ENCODE measurements at places on chromosomes 7 and 10.
A peak's percentile ranks its signal among the peaks of the same experiment; 100 is the strongest.

DNA sequence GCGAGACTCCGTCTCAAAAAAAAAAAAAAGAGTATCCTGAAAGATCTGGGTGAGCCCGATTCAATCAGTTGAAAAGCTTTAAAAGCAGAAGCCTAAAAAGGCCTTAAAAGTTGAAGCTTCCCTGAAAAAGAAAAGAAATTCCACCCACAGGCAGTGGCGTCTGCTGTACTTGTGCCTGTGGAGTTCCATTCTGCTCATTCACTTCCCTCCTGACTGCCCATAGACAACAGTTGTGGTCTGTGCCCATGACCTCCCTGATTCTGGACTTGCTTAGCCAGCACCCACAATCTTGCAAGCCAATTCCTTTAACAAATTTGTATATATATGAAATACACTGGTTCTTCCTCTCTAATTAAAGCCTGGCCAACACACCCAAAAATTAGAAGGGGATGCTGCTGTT, 141.7 kb downstream of the DLG5 start:
- DNase-seq: no peak

- DNase-seq: peak; percentile 92
These were observed at the start of gene YWHAG for GRCh38 chr7:76358481-76359110. Gene YWHAG (minus strand): TSS chr7:76358991. CDS start chr7:76358808, 183 bp downstream.

GRCh38 chr10:22911889-22912762, 15.7 kb upstream of the ARMC3 start:
- peak; percentile 31 for DNase-seq

- DNase-seq: peak; percentile 88
These were observed 32.4 kb upstream of the CCDC7 start for GRCh38 chr10:32413513-32413912.

- no peak for DNase-seq
These were observed 165.2 kb upstream of the PPP1R3A start for GRCh38 chr7:114084002-114084471.

- DNase-seq: no peak
These were observed 188.8 kb upstream of the TCF7L2 start for GRCh38 chr10:112761256-112761655.

GRCh38 chr10:121926671-121927317, 1.0 kb downstream of the ATE1 start:
- no peak for DNase-seq

- no peak for DNase-seq
These were observed 93.4 kb downstream of the SEMA3C start for GRCh38 chr7:80825499-80825898.

- DNase-seq: no peak
These were observed 19.1 kb upstream of the ARMS2 start for GRCh38 chr10:122435212-122435827.

DNA sequence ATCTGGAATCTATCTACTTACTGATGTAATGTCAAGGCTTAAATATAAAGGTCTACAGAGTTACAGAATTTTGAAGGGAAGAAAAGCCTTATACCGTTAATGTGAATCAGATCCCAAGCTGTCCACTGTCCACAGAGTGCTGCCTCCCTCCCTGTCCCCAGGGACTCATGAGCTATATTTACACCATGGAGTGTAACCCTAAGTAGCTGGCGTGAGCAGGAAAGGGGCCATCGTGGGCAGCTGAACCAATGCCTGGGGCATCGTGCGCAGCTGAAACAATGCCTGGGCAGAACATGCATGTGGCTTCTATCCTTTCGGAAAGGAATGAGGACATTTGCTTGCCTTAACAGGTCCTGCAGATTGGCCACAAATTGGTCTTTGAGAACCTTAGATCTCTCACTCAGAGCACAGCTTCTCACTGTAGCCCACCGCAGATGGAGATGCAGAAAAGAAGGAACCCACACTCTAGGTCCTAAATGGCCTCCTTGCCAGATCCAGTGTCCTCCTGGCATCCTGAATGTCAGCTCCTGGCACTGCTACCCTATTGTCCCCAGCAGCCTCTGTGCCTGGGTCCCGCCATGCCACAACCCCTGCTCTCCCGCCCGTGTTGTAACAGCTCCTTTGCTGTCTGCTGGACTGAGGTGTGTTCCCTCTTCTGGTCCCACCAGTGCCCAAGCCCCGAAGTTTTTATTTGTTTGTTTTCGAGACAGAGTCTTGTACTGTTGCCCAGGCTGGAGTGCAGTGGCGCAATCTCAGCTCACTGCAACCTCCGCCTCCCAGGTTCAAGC, 30.3 kb downstream of the CCDC3 start:
- DNase-seq: no peak

- DNase-seq: no peak
These were observed 147.5 kb downstream of the SLC16A9 start for GRCh38 chr10:59562126-59562525.

- peak; percentile 81 for DNase-seq
These were observed 8.5 kb downstream of the ITPRIP start for GRCh38 chr10:104329735-104330134.

- DNase-seq: peak; percentile 95
These were observed 11.5 kb upstream of the AKR1B10 start for GRCh38 chr7:134515569-134516468.

DNA sequence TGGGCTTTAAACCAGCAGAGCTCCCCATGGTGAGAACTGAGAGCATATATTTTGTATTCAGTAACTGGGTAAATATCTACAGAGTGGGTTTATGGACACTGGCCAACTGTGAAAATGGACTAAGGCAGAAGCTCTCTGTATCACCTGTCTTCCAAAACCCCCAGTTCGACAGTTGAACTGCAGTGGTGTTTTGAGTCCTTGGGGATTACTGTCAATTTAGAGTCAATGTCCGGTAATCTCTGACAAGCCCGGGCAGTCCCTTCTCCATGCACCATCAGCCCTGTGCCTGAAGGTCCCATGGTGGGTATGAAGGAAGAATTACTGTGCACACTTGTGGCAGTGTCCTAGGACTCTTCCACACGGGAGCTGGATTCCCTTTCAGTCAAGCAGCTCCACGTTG, 235.0 kb downstream of the CCSER2 start:
- DNase-seq: no peak

DNA sequence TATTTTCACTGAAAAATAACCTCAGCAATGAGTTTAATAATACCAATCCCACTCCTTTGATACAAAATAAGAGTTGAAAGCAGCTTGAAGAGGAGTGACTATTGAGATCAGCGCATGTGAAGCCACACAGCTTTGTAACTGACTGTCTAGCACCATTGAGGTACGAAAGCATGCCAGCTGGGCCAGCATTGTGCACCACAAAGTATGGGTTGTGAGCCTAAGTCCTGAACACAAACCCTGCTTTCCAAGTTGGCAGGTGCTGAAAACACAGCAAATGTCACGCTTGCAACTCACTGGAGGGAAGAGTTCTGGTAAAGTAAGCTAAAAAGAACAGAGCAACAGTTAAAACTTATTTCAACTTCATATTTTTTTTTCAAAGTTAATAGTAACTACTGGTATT, 4.0 kb upstream of the FAM53B start:
- DNase-seq: no peak
